GM23338 (cell line): ENCODE measurements at places on chromosomes 2 and 18. TPM values are rescaled to one million over a fixed set of nuclear protein-coding genes. Genes with fewer than 3 reads are reported as not detected.

Gene ARL4C
- total RNA-seq = 9.1 and 9.9 TPM in 2 replicates

Gene IL36A
- total RNA-seq = not detected in 2 replicates

Gene SERPINB7
- total RNA-seq = not detected in 2 replicates

Gene GALNT13
- 5.2 and 7.5 TPM in 2 replicates for total RNA-seq

Gene CRYBA2
- not detected in 2 replicates for total RNA-seq

Gene FTCDNL1
- 1.7 and 3.3 TPM in 2 replicates for total RNA-seq

Gene UGT1A8
- total RNA-seq = 0.45 TPM in 1 of 2 replicates, not detected in the other

Gene HEATR5B
- 13.7 and 18.8 TPM in 2 replicates for total RNA-seq

Gene MMADHC
- total RNA-seq = 135 and 147 TPM in 2 replicates

Gene HES6
- total RNA-seq = 76.3 and 85.5 TPM in 2 replicates

Gene DSG4
- total RNA-seq = not detected in 2 replicates

Gene PCBP1
- 212 and 254 TPM in 2 replicates for total RNA-seq

Gene MEP1B
- not detected in 2 replicates for total RNA-seq

Gene ACADL
- 0.39 TPM in 1 of 2 replicates, not detected in the other for total RNA-seq

Gene FIGN
- total RNA-seq = 13.2 and 17.2 TPM in 2 replicates

Gene DYSF
- total RNA-seq = 18.0 and 21.3 TPM in 2 replicates

Gene HS1BP3
- 15.0 and 16.8 TPM in 2 replicates for total RNA-seq

Gene ABCG8
- 0.31 and 0.35 TPM in 2 replicates for total RNA-seq

- no peaks in the 10 kb centered on the region for H3K36me3 ChIP-seq
- no peak for DNase-seq
- H3K4me3 ChIP-seq = no peak overlapping the region
- H3K4me1 ChIP-seq = peaks cover 18% of the 10 kb centered on the region
- H3K27me3 ChIP-seq = peaks cover under 1% of the 10 kb centered on the region; the same call in 1 of the 2 replicates
Observed at GRCh38 chr2:870426-870825, 80.2 kb upstream of the SNTG2 start.

- DNase-seq = peak; percentile 55
- no peaks in the 10 kb centered on the region for H3K27me3 ChIP-seq
- peaks cover 10% of the 10 kb centered on the region; the same call in 1 of the 2 replicates for H3K36me3 ChIP-seq
- no peaks in the 10 kb centered on the region for H3K4me1 ChIP-seq
Observed at GRCh38 chr2:152740743-152741328, 22.4 kb downstream of the ARL6IP6 start.

DNA sequence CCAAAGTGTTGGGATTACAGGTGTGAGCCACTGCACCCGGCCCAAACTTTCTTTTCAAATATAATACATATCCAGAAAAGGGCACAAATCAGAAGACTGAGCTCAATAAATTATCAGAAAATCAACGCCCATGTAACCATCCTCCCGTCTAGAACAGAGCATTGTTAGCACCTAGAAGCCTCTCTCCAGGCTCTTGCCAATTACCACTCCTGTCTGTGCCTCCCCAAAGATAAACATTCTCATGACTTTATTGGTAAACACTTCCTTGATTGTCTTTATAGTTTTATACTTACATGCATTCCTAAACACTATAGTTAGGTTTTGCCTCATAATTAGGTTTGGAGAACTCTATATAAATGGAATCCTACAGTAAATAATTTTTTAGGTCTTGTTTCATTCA is 58.5 kb upstream of the SP5 start:
- H3K4me3 ChIP-seq = no peak overlapping the region
- no peak overlapping the region for H3K27ac ChIP-seq
- H3K27me3 ChIP-seq = no peaks in the 10 kb centered on the region
- H3K36me3 ChIP-seq = no peaks in the 10 kb centered on the region

DNA sequence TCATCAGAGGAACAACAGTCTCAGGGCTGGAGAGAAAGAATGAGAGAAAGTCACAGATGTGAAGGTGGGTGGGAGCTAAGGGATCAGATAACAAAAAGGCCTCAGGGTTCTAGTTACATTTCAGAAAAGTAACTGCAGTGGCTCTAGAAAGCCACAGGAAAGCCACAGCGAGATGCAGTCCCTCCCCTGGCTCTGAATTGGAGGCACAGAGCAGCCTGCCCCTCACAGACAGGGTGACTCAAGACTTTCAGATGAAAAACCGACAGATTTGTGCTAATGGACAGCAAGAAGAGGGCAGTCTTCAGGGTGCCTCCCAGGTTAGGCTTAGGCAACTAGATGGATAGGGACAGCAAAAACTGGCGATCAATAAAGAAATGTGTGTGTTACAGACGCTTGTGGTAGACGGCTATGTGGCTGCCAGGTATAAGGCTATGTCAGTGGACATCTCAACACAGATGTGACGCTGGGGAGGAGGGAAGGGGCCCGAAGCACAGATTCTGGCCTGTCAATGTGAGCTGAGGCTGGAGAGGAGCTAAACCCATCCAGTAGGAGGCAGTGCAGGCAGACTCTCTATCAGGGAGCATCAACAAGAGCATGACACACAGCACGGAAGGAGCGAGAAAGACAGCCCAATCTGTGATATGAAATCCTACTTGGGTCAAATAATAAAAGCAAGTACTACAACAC is 26.2 kb downstream of the UNC50 start:
- H3K36me3 ChIP-seq = no peaks in the 10 kb centered on the region
- DNase-seq = peak; percentile 81
- H3K27me3 ChIP-seq = no peaks in the 10 kb centered on the region

DNA sequence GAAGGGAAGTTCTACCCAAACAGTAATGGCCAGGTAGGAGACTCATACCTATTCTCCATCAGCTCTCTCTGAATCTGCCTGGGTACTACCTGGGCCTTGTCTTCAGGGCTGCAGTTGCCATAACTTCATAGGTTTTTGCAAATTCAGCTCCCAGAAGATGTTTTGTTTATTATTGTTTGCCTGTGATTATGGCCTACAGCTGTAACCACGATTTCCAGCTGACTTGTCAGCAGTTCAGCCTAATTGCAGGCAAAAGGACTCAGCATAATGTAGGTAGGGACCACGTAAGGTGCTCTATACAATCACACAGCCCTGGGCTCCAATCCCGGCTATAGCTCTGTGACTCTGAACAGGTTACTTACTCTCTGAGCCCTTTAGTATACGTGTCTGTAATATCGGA is 187.0 kb upstream of the FN1 start:
- peaks cover 55% of the 10 kb centered on the region for H3K4me1 ChIP-seq
- no peaks in the 10 kb centered on the region for H3K36me3 ChIP-seq
- no peaks in the 10 kb centered on the region for H3K27me3 ChIP-seq
- H3K27ac ChIP-seq = no peak overlapping the region
- H3K4me3 ChIP-seq = no peak overlapping the region

GRCh38 chr2:96890252-96890651 is 20.4 kb upstream of the SEMA4C start:
- H3K36me3 ChIP-seq = no peaks in the 10 kb centered on the region
- no peak overlapping the region for H3K27ac ChIP-seq
- peaks cover 4% of the 10 kb centered on the region for H3K4me1 ChIP-seq
- no peak overlapping the region for H3K4me3 ChIP-seq
- no peak for DNase-seq

DNA sequence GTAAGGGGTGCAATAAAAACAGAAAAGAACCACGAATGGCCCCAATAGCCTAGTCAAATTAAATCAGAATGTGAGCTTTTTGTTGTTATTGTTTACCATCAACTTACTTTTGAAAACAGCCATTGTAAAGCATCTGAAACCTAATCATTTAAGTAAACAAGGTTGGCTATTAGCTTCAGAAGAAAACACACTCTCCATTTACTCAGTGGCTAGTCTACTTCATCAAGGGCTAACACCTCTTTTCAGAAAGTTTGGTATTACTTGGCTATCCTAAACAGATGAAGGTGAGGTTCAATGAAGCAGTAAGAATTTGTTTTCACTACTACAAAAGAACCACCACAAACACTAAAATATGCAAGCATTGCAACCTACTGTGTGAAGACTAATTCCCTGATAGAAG is 398.0 kb downstream of the CDH2 start:
- H3K36me3 ChIP-seq = no peaks in the 10 kb centered on the region
- peaks cover 19% of the 10 kb centered on the region; the same call in 1 of the 2 replicates for H3K27me3 ChIP-seq
- DNase-seq = peak; percentile 7
- no peak overlapping the region for H3K27ac ChIP-seq
- H3K4me3 ChIP-seq = no peak overlapping the region

GRCh38 chr2:172066394-172066886 is 18.9 kb upstream of the DLX1 start:
- no peaks in the 10 kb centered on the region for H3K27me3 ChIP-seq
- H3K27ac ChIP-seq = no peak overlapping the region
- no peak for DNase-seq

DNA sequence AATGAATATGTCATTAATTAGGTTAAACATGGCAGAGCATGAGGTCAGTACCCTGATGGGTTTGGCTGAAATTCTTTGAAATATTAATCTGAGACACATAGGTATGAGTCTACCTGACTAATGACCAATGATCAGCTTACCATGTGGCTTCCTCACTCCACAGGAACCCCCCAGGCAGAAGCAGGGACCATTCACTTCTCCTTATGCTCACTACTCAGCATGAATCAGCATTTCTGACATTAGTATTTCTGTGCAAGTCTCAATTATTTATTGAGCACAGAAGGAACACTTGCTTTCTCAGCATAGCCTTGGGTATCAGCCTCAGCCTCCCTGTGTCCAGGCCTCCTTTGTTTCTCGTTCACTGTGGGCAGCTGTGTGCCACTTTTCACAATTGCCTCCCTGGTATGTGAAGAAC is 9.3 kb upstream of the KCNE4 start:
- H3K27me3 ChIP-seq = no peaks in the 10 kb centered on the region
- H3K27ac ChIP-seq = no peak overlapping the region
- no peak overlapping the region for H3K4me3 ChIP-seq
- H3K36me3 ChIP-seq = no peaks in the 10 kb centered on the region
- no peak for DNase-seq

GRCh38 chr2:15634846-15635490 is 43.3 kb downstream of the DDX1 start:
- H3K36me3 ChIP-seq = peaks cover 32% of the 10 kb centered on the region
- no peak overlapping the region for H3K27ac ChIP-seq
- H3K27me3 ChIP-seq = no peaks in the 10 kb centered on the region
- DNase-seq = no peak

DNA sequence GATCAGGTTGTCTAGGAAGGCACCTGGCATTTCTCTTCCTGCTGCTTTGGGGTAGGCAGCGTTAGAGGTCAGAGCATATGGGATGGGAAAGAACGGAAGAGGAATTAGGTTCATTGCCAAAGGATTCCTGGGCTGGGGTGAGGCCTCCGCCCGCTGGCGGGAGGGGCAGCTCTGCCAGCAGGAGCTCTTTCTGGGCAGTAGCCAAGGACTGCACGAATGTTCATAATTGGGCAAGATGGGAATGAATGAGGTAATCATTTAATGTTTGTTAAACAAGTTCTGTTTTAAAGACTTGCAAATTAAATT is 253.9 kb downstream of the AGAP1 start:
- H3K27me3 ChIP-seq = no peaks in the 10 kb centered on the region
- no peak overlapping the region for H3K4me3 ChIP-seq
- H3K27ac ChIP-seq = peak overlapping the region; percentile 20; the same call in 1 of the 2 replicates

- H3K4me1 ChIP-seq = no peaks in the 10 kb centered on the region
- H3K27me3 ChIP-seq = no peaks in the 10 kb centered on the region
- H3K27ac ChIP-seq = no peak overlapping the region
- H3K36me3 ChIP-seq = peaks cover 10% of the 10 kb centered on the region; the same call in 1 of the 2 replicates
Observed at GRCh38 chr18:70649683-70650082, 360.8 kb downstream of the SOCS6 start.

- H3K4me1 ChIP-seq = no peaks in the 10 kb centered on the region
- H3K27me3 ChIP-seq = no peaks in the 10 kb centered on the region
- no peaks in the 10 kb centered on the region for H3K36me3 ChIP-seq
- H3K4me3 ChIP-seq = no peak overlapping the region
Observed at GRCh38 chr2:98269830-98270229, 76.4 kb upstream of the CNGA3 start.

- H3K4me1 ChIP-seq = no peaks in the 10 kb centered on the region
- no peaks in the 10 kb centered on the region for H3K27me3 ChIP-seq
- no peak for DNase-seq
- H3K4me3 ChIP-seq = no peak overlapping the region
Observed at GRCh38 chr18:64090876-64091275, 58.0 kb downstream of the LINC00305 start.

- DNase-seq = peak; percentile 15
- H3K4me3 ChIP-seq = no peak overlapping the region
- no peak overlapping the region for H3K27ac ChIP-seq
- H3K4me1 ChIP-seq = no peaks in the 10 kb centered on the region; the same call in 1 of the 2 replicates
- H3K36me3 ChIP-seq = no peaks in the 10 kb centered on the region
- H3K27me3 ChIP-seq = no peaks in the 10 kb centered on the region
Observed at GRCh38 chr2:114769110-114769509, 326.7 kb downstream of the DPP10 start.

DNA sequence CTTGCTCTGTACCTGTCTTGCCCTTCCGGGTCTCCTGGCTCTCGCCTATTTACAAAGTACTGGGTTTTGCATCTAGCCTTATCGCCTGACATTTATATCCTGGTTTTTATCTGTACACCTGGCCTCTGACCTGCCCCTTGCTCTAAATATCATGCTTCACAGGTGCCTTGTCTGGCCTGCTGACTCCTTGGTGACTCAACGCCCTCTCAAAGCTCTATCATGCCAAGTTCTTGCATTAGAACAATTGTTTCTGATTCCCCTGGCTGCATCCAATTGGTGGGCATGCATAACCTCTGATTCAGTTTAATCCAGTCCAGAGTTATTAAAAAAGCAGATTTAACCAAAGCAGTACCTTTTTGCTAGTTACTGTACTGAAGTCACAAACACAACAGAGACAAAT is 113.9 kb upstream of the CCDC68 start:
- no peak for DNase-seq
- H3K4me3 ChIP-seq = no peak overlapping the region
- no peak overlapping the region for H3K27ac ChIP-seq
- no peaks in the 10 kb centered on the region for H3K36me3 ChIP-seq
- H3K4me1 ChIP-seq = no peaks in the 10 kb centered on the region

DNA sequence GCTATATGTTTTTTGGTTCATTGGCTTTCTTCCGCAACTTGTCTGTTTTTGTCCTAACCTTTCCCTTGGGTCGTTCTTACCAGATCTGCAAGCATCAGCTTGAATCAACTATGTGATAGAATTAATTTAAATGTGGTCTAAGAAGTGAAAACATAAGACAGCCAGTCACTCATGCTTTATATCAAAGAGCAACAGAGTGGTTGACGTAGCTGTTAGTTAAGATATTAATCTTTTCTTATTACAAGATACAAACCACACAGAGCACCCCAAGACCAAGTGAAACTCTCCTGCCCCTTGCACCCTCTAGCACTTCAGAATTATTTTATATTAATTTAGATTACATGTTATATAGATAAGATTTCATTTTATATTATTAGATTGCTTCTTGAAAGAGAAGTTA is 15.2 kb downstream of the IL18RAP start:
- H3K4me3 ChIP-seq = no peak overlapping the region
- no peaks in the 10 kb centered on the region for H3K27me3 ChIP-seq
- DNase-seq = no peak

DNA sequence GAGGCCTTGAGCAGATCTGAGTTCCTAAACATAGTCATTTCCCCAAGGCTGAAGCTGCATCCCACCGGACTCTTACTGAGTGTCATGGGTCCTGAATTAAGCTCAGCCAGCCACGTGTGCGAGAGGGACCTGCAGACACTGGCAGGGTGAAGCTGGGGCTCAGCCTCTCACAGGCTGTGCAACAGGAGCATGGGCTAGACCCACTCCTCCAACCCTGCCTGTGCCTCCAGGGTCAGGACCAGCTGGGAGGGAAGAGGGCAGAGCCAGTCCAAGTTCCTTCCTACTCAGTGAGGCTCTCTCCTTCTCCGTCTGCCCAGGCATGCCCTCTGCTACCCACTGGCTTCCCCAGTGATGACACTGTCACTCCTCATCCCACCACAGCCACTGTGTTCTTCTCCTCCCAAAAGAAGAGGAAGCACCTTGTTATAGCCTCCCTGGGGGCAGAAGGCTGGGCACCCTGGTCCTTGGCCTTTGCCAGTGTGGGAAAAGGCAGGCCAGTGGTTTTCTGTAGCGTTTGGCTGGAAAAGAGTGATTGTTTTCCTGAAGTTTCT is 78.9 kb downstream of the KCNF1 start:
- no peaks in the 10 kb centered on the region for H3K4me1 ChIP-seq
- no peaks in the 10 kb centered on the region for H3K36me3 ChIP-seq
- H3K4me3 ChIP-seq = no peak overlapping the region
- no peak for DNase-seq
- no peaks in the 10 kb centered on the region for H3K27me3 ChIP-seq
